Right cardiac atrium (tissue), 5 donors: ENCODE measurements at places on chromosomes 5 and 9. TPM values are rescaled to one million over a fixed set of nuclear protein-coding genes. Genes with fewer than 3 reads are reported as not detected.

Gene CREBRF
- 14.7 TPM for total RNA-seq

Gene IGIP
- 16.3 TPM for total RNA-seq

Gene HRCT1
- total RNA-seq: 5.9 TPM

Gene SAXO1
- not detected for total RNA-seq

GRCh38 chr9:128689293-128689774 is 312 bp downstream of the SET start:
- DNase-seq: peak; percentile 87

DNA sequence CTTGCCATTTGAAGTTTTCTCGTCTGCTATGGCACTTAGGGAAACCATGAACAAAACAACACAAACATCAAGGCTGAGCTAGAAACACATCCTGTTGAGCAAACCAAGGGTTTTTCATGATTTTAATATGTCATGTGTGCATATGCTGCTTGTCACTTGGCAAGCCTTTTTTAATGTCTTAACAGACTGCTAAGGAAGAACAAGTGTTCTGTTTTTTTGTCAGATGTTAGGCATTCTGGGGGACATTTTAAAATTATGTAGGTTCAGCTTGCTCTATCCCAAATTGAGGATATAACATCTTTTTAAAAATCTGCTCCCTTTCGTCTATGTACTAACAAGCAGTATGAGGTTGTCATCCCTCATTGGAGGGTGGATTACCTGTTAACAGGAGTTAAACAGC is 150.3 kb downstream of the HTR1A start:
- DNase-seq: no peak

- DNase-seq: no peak
Observed at GRCh38 chr5:32850817-32851496, 139.8 kb downstream of the NPR3 start.
